ENCODE measurements at places on chromosomes 7 and 10.

- DNase-seq, result no peak
Observed at GRCh38 chr7:79410345-79410744, 43.1 kb downstream of the MAGI2 start.

- DNase-seq, result no peak
Observed at GRCh38 chr7:7533831-7534430, 1.7 kb downstream of the COL28A1 start.

GRCh38 chr7:124909808-124910207, 19.8 kb downstream of the POT1 start:
- DNase-seq, result no peak

- DNase-seq, result no peak
Observed at GRCh38 chr7:127035203-127035849, 217.4 kb downstream of the GRM8 start.

DNA sequence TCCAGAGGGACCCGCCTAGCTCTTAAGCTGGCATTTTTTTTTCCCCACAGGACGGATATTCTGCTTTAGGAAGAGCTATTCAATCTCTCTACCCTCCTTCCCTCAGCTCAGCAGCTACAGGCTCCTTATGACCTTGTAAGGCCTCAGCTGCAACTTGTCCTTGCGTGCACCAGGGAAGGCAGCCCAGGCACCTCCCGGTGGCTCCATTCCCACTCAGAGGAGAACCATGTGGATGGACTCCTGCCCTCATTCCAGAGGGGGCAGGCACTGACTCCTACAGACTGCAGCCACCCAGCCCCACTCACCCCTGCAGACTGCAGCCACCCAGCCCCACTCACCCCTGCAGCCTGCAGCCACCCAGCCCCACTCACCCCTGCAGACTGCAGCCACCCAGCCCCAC, 73.7 kb downstream of the ITIH5 start:
- DNase-seq, result no peak
